Activated T-cell treated with anti-CD3 and anti-CD28 coated beads, Interleukin-2, amount 50 U/mL, for 4 hours (primary cell): ENCODE measurements at places on chromosomes 1 and 21. TPM values are rescaled to one million over a fixed set of nuclear protein-coding genes. Genes with fewer than 3 reads are reported as not detected.

Gene SPATA45
- total RNA-seq = not detected

Gene PDE9A
- total RNA-seq = 4.7 TPM

Gene VASH2
- 0.58 TPM for total RNA-seq

Gene TRPM2
- 21.6 TPM for total RNA-seq

Gene MPL
- not detected for total RNA-seq

Gene ERG
- total RNA-seq = not detected

Gene CDA
- total RNA-seq = not detected

Gene SYT2
- total RNA-seq = not detected

Gene NUF2
- 4.9 TPM for total RNA-seq

Gene PRR9
- not detected for total RNA-seq

- DNase-seq = peak; percentile 77
These were observed 34.8 kb downstream of the KCNQ4 start for GRCh38 chr1:40818264-40818961.

DNA sequence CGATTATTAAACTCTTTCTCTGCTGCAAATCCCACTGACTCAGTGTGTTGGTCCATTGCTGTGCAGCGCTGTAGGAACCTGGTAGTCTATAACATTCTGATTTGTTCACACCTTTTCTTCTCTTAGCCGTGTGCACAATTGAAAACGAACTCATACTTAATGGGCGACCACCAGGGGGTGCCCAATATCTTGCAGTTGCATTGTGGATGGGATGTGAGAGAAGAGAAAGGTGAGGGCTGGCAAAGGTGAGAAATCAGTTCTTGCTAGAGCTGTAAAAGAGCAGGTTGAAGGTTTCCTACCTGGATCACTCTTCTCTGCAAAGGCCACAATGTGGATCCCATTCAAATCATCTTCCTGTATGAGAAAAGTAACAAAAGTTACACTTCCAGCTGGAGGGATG is 51.0 kb downstream of the CASQ2 start:
- no peak for DNase-seq

- DNase-seq = no peak
These were observed 201.0 kb downstream of the NRIP1 start for GRCh38 chr21:14863745-14864210.

- DNase-seq = no peak
These were observed 103.2 kb upstream of the CHRM3 start for GRCh38 chr1:239283216-239283615.

DNA sequence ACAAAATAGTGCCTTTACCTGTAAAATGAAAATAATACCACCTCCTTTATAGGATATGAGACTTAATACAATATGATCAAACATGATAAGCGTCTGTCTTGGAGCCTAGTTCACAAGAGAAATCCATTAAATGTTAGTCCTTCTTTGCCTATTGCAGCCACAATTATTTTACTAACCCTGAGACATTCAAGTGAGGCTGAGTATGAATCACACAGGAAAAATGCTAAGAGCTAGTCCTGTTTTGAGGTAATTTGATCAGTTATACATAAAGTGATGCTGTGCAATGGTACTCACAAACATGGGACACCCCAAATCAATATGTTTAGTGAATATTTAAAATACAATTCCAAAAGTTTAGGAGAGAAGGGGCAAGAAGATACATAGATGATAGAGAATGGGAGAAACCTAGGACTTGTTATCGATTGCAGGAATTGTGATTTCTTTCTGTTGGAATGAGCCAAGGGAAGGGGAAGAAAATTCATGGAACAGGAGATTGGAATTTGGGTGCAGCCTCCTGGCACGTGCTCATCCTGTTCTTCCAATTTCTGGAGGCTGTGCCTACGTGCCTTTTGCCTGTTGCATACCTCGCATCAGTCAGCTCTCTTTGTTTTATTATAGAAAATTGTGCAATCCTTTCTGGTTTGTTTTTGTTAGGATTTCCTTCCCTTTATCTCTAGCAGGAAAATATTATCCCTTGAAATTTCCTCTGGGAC is 39.9 kb upstream of the BACH1 start:
- DNase-seq = no peak

GRCh38 chr1:208420696-208421095 is 176.5 kb upstream of the PLXNA2 start:
- no peak for DNase-seq

GRCh38 chr1:186142916-186143315 is 232.1 kb downstream of the TPR start:
- DNase-seq = no peak

DNA sequence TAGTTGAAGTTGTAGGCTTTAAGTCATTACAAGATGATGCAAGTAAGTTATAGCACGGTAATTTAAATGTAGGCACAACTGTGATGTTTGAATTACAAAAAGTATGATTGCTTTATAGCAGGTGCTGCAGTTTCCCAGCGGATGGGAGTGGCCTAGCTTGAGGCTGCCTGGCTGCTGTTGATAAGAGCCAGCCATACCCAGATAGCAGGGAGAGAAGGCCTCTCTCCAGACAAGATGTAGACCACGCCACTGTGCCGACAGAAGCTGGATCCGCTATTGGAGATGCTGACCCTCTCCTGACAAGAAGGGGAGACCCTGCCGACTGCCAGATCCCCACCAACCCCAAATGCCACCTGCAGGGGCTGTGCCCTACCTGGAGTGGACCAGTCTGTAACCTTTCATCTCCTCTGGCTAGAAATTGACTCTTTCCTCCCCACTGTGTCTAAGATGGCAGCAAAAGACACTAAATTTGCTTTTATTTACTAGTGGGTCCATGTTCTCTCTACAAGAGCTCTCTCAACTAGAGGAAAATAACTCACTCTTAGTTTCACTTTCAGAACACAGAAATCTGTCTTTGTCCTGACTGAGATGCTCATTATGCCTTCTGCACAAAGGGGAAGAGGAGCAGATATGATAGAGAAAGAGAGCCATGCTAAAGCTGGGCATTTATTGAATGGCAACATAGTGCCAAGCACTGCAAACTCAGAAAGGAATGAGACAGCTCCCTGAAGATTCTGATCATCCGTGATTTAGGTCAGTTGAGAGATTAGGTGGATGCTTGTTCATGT is 127.9 kb downstream of the URB2 start:
- DNase-seq = no peak

GRCh38 chr1:102897557-102897956 is 210.8 kb downstream of the COL11A1 start:
- no peak for DNase-seq

DNA sequence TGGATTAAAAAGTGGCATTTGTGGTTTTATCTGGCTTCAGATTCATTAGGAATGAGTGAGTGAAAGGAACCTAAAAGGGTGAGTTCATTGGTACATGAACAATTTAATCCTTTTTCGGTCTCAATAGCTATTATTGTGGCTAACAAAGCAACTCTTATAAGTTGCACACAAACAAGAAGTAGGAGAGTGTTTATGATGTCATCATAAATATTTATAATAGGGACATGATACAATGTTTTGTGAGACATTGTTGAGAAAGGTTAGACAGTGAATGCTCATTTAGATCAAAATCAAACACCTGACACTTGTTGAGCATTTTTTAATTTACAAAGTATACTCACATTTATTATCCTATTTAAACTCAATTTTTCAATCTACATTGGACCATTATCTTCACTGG is 363.4 kb downstream of the PDE4B start:
- no peak for DNase-seq

DNA sequence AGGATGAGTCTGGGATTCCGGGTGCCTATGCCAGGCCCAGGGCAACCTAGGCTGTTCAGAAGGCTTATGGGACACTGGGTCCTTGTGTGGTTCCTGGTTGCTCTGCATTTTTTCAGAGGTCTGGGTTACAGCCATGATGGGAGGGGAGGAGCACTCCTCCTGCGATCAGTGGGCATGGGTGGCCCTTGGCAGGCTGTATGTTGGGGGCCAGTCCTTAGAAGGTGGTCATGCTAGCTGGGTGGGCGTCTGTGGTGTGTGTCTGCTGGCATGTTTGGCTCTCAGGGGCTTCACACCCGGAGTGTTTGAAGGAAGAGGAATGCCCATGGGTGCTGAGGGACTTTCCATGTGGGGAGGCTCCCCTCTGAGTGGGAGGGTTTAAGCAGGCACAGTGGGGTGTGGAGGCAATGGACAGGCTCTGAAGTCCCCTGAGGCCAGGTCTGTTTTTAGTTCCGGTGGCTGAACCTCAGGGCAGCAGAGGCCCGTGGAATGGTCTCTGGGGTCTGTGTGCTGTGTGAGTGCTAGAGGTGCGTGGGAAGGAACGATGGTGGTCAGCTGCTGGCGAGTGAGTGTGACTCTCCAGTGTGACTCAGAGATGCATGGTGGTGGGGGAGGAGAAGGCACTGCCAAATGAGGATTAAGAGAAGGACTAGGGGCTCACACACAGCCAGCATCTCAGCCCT is 25.3 kb downstream of the CACNA1E start:
- DNase-seq = no peak

- no peak for DNase-seq
These were observed 4.3 kb upstream of the BCAR3 start for GRCh38 chr1:93685918-93686317.

GRCh38 chr1:90308421-90308820 is 313.5 kb downstream of the ZNF326 start:
- no peak for DNase-seq

DNA sequence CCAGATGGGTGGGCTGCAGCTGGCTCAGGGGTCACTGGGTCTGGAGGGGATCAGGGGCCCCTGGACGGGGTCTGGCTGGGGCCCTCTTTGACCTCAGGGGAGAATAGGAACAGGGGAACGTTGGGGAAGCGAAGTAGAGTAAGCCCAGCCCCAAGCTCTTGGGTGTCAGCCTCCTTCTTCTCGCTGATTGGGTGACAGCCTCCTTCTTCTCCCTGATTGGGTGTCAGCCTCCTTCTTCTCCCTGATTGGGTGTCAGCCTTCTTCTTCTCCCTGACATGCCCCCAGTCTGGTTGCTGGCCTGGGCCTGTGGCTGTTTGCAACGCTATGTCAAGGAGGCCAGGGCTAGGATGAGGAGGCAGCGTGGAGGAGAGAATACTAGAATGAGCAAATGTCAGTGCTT is 76.7 kb upstream of the CASZ1 start:
- DNase-seq = no peak

DNA sequence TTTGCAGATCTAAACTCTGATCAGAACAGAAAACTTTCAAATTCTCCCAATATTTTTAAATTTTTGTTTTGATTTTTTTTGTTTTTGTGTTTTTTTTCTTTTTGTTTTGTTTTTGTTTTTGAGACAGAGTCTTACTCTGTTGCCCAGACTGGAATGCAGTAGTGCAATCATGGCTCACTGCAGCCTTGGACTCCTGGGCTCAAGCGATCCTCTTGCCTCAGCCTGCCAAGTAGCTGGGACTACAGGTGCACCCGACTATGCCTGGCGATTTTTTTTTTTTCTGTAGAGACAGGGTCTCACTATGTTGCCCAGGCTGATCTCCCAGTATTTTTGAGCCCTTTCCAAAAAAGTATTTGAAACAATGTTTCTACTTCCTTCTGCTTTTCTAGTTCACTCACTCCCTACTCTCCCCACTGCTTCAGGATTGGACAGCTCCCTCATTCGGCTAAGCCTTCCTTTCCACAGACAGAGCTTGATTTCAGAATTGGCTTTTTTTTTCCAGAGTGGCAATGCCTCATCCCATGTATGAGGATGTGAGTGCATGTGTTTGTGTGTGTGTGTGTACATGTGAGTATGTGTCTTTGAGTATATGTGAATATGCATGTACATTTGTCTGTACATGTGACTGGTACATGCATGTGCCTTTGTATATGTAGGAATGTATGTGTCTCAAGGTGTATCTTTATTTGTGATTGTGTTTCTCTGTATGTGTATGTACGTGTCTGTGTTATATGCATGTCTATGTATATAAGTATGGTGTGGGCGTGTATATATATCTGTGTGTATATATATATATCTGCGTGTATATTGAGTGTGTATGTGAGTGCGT is 11.9 kb downstream of the LHX4 start:
- DNase-seq = no peak

- no peak for DNase-seq
These were observed 120.7 kb downstream of the SEC16B start for GRCh38 chr1:177849130-177849529.

- DNase-seq = no peak
These were observed 35.2 kb downstream of the OBSCN start for GRCh38 chr1:228243093-228243492.

DNA sequence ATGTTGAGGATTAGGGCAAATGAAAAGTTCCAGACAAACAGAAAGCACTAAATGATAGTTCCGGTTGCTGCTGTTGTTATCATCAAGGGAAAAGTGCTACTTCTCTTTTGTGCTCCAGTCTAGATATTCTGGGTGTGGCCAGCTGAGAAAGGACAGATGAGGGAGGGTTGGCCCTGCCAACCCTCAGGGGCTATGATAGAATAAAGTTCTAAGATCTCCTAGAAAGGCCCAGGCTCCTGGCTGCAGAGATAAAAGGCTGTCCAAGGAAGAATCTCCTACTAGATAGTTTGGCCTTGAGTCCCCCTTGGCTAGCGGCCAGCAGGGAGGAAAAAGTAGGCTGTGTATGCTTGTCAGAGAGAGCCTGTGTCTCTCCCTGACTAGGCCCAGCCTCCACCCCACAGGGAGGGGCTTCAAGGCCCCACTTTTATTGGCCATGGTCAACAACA is 31.5 kb downstream of the RIMS3 start:
- no peak for DNase-seq

GRCh38 chr1:14071581-14071980 is 371.6 kb downstream of the PRDM2 start:
- no peak for DNase-seq

DNA sequence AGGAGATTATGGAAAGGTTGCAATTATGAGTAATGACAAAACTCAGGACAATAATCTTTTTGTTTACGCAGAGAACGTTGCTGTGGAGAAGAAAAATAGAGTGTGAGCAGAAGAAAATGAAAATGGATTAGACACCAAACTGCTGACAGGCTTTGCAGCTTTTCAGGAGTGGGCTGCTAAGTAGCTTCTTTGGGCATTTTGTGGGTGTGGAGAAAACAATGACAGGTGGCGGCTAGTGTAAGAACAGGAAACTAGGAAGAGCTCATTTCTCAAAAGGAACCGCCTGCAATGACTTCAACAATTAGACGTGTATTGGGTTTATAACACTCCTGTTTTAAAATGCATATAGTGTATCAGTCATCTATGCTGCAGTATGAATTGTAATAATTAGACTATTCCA is 18.3 kb upstream of the PALMD start:
- no peak for DNase-seq
